ENCODE measurements at places on chromosomes 6 and 20. TPM values are rescaled to one million over a fixed set of nuclear protein-coding genes. Genes with fewer than 3 reads are reported as not detected.

PPIL6 gene
- 0.94 TPM for total RNA-seq

CYP21A2 gene
- 0.23 TPM for total RNA-seq

HRH3 gene
- total RNA-seq, result not detected

RGS17 gene
- total RNA-seq, result 2.0 TPM

PRDM1 gene
- total RNA-seq, result 0.51 TPM

PTCRA gene
- not detected for total RNA-seq

GNMT gene
- not detected for total RNA-seq

NRSN1 gene
- not detected for total RNA-seq

RRP36 gene
- 73.4 TPM for total RNA-seq

TREML1 gene
- not detected for total RNA-seq

HLA-DRB1 gene
- not detected for total RNA-seq

DEFB118 gene
- not detected for total RNA-seq

CCN6 gene
- not detected for total RNA-seq

FUT9 gene
- total RNA-seq, result not detected

GSTA1 gene
- total RNA-seq, result not detected

TMEM217 gene
- 0.17 TPM for total RNA-seq

MYT1 gene
- total RNA-seq, result not detected

RAB44 gene
- not detected for total RNA-seq

TINAG gene
- total RNA-seq, result not detected

PHACTR2 gene
- total RNA-seq, result 33.5 TPM

HLA-DQA1 gene
- not detected for total RNA-seq

ZKSCAN3 gene
- 1.7 TPM for total RNA-seq

HFE gene
- 8.7 TPM for total RNA-seq

LTB gene
- total RNA-seq, result 0.17 TPM

FAM217A gene
- total RNA-seq, result not detected

TGM3 gene
- total RNA-seq, result not detected

SNAP91 gene
- 0.12 TPM for total RNA-seq

C6orf62 gene
- 79.4 TPM for total RNA-seq

FNDC11 gene
- total RNA-seq, result 0.12 TPM

CDH26 gene
- not detected for total RNA-seq

PTGIS gene
- total RNA-seq, result 58.2 TPM

BMP5 gene
- not detected for total RNA-seq

PKIB gene
- 2.6 TPM for total RNA-seq

POM121L2 gene
- not detected for total RNA-seq

BEND3 gene
- total RNA-seq, result 0.60 TPM
